ENCODE measurements at places on chromosomes 2 and 18. TPM values are rescaled to one million over a fixed set of nuclear protein-coding genes. Genes with fewer than 3 reads are reported as not detected.

MEP1B gene
- not detected for polyA plus RNA-seq

MYCN gene
- polyA plus RNA-seq: not detected

DNA sequence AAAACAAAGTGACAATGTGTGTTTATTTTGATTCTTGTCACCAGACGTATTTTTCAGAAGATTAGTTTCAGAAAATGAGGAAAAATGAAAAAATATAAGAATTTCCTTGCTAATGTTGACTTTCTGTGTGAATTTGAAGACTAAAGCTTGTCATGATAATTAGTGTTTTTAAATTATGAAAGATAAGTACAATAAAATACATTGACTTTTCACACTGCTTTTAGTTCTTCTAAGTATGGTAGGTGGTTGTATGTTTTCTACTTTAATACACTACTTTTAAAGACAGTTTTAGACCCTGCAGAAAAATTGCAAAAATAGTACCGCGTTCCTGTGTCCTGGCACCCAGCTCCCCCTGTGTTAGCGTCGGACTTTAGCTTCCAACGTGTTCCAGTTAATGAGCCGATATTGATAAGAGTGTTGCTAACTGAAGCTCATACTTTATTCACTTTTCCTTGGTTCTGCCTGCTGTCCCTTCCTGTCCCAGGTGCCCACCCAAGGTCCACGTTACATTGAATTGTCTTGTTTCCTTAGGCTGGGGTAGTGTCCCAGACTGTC is 695 bp downstream of the RBFA start:
- peaks cover 29% of the 10 kb centered on the region for H3K4me1 ChIP-seq
- H3K27ac ChIP-seq: peak overlapping the region; percentile 99
- no peaks in the 10 kb centered on the region for H3K27me3 ChIP-seq
- DNase-seq: no peak
- H3K36me3 ChIP-seq: peaks cover 3% of the 10 kb centered on the region

GRCh38 chr2:149049142-149049541 is 10.6 kb downstream of the LYPD6B start:
- no peaks in the 10 kb centered on the region for H3K4me1 ChIP-seq
- H3K27me3 ChIP-seq: peaks cover 4% of the 10 kb centered on the region
- no peak overlapping the region for H3K27ac ChIP-seq
- H3K36me3 ChIP-seq: peaks cover 33% of the 10 kb centered on the region
- DNase-seq: no peak

DNA sequence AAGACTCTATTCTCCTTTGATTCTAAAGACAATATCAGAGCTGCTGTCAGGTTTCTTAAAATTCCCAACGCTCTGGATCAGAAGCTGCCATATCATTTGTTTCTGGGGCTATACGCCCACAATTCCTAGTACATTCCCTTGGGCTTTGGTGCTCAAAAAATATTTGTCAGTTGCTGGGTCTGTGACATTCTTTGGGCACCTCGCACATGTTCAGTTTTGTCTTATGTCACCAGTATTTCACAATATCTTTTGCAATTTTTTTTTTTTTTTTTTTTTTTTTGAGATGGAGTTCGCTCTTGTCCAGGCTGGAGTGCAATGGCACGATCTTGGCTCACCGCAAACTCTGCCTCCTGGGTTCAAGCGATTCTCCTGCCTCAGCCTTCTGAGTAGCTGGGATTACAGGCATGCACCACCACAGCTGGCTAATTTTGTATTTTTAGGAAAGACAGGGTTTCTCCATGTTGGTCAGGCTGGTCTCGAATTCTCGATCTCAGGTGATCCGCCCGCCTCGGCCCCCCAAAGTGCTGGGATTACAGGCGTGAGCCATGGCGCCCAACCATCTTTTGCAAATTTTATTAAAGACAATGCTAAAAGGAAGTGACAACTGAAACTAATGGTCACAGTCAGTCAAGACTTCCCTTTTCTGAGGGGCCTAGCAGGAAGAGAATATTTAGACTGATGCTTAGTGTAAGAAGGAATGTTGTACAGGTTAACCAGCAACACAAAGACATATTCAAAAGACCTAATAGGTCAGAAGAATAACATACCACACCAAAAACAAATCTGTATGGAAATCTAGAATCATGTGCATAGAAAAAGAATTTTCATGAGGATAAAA is 6.8 kb downstream of the ZNF397 start:
- DNase-seq: no peak
- no peak overlapping the region for H3K27ac ChIP-seq
- H3K4me1 ChIP-seq: peaks cover 17% of the 10 kb centered on the region
- H3K27me3 ChIP-seq: no peaks in the 10 kb centered on the region
- no peak overlapping the region for H3K4me3 ChIP-seq
- peaks cover 45% of the 10 kb centered on the region for H3K36me3 ChIP-seq

- H3K27me3 ChIP-seq: no peaks in the 10 kb centered on the region
- no peak for DNase-seq
- peaks cover 43% of the 10 kb centered on the region for H3K4me1 ChIP-seq
- H3K4me3 ChIP-seq: no peak overlapping the region
- peak overlapping the region; percentile 94 for H3K27ac ChIP-seq
Measured at GRCh38 chr2:239227661-239228371, 173.0 kb downstream of the HDAC4 start.

GRCh38 chr2:58137856-58138255 is 91.2 kb downstream of the VRK2 start:
- H3K27ac ChIP-seq: no peak overlapping the region
- DNase-seq: no peak
- no peaks in the 10 kb centered on the region for H3K4me1 ChIP-seq
- peaks cover 6% of the 10 kb centered on the region for H3K36me3 ChIP-seq

GRCh38 chr2:80303909-80304837 is at the start of gene LRRTM1:
Gene LRRTM1 (minus strand): TSS chr2:80304752. CDS start chr2:80303819, 933 bp downstream.
- H3K27ac ChIP-seq: no peak within 1 kb of the TSS
- H3K36me3 ChIP-seq: no peaks in the 10 kb centered on the region
- no peak for DNase-seq
- H3K4me3 ChIP-seq: no peak within 1 kb of the TSS

DNA sequence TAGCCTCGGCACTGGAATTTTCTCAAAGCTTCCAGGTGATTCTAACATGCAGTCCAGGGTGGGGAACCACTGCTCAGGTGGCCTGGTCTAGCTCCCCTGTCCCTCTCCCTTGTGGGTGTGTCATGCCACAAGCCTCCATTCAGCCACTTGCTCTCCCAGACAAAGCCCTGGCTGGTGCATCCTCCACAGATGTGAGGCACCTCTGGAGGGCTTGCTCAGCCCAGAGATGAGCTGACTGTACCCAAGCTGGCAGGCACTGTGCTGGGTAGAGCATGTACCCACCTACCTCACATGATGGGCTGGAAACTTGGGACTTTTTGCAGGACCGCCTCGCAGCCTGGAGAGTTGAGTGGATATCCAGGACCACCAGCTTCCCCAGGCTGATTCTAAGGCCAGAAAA is 88.1 kb downstream of the ZBTB7C start:
- no peak overlapping the region for H3K4me3 ChIP-seq
- no peaks in the 10 kb centered on the region for H3K36me3 ChIP-seq
- no peak for DNase-seq
- no peak overlapping the region for H3K27ac ChIP-seq
- H3K4me1 ChIP-seq: no peaks in the 10 kb centered on the region

GRCh38 chr18:77065221-77065981 is 67.2 kb downstream of the MBP start:
- H3K4me1 ChIP-seq: peaks cover 100% of the 10 kb centered on the region
- H3K4me3 ChIP-seq: peak overlapping the region; percentile 77
- no peaks in the 10 kb centered on the region for H3K27me3 ChIP-seq
- H3K36me3 ChIP-seq: peaks cover 22% of the 10 kb centered on the region
- no peak for DNase-seq

- DNase-seq: no peak
- no peaks in the 10 kb centered on the region for H3K4me1 ChIP-seq
- no peak overlapping the region for H3K27ac ChIP-seq
- H3K4me3 ChIP-seq: no peak overlapping the region
- H3K36me3 ChIP-seq: no peaks in the 10 kb centered on the region
Measured at GRCh38 chr18:36628435-36629137, 200.2 kb downstream of the TPGS2 start.

DNA sequence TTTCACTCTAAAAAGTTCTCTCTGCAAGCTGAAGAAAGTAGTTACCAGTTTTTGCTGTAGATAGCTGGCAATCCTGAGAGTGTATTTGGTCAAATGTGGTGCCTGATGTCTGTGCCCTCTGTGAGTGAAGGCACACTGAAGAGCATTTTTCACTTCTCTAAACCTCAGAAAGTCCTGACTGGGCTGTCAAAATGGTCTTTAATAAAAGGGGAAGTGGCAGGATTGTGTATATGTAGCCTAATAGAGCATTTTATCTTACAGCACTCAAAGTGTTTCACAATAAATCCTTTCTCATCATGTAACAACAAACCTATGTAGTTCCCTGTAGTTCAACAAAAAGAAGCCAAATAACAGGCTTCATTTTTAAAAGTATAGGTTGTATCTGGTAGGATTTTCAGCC is 1552.3 kb upstream of the SLC39A10 start:
- H3K36me3 ChIP-seq: no peaks in the 10 kb centered on the region
- no peak overlapping the region for H3K27ac ChIP-seq
- no peaks in the 10 kb centered on the region for H3K4me1 ChIP-seq
- no peak for DNase-seq

DNA sequence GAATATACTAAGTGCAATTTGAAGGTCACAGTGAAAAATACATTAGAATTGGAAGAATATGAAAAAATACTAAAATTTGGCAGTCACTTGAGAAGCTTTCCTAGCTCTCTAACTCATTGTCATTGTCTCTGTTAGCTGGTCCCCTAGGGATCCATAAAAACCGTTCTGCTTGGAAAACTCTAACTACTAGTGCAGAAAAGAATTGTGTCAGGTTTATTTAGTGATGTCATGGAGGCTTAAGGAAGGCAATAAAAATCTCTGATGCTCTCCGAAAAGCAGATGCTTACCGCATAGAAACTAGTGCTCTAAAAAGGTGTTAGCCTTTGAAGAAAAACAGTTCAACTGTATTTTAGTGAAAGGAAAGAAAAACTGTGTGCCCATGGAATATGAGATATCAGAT is 150.1 kb upstream of the DLGAP1 start:
- no peak overlapping the region for H3K4me3 ChIP-seq
- no peak overlapping the region for H3K27ac ChIP-seq
- DNase-seq: no peak
- H3K27me3 ChIP-seq: no peaks in the 10 kb centered on the region
- H3K36me3 ChIP-seq: no peaks in the 10 kb centered on the region
- H3K4me1 ChIP-seq: no peaks in the 10 kb centered on the region

GRCh38 chr2:20620271-20620681 is 30.6 kb downstream of the HS1BP3 start:
- no peak for DNase-seq
- H3K4me1 ChIP-seq: peaks cover 6% of the 10 kb centered on the region
- no peak overlapping the region for H3K4me3 ChIP-seq
- no peak overlapping the region for H3K27ac ChIP-seq

DNA sequence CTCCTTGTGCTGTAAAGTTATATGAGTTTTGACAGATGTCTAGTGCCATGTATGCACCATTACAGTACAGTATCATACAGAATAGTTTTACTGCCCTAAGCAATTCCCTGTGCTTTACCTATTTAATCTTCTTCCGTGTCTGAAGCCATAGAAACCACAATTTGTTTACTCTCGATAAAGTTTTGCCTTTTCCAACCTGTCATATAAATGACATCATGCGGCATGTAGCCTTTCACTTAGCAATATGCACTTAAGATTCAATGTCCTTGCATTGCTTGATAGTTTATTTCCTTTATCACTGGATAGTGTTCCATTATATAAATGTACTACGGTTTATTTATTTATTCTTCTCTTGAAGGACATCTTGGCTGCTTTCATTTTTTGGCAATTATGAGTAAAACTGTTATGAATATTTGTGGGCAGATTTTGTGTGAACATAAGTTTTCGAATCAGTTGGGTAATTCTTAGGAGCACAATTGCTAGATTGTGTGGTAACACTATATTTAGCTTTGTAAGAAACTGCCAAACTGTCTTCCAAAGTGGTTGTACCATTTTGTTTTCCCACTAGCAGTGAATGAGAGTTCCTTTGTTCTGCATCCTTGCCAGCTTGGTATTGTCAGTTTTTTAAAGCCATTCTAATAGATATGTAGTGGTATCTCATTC is 136.8 kb upstream of the MAP3K20 start:
- peaks cover 25% of the 10 kb centered on the region for H3K36me3 ChIP-seq
- peaks cover 1% of the 10 kb centered on the region for H3K27me3 ChIP-seq
- no peak overlapping the region for H3K4me3 ChIP-seq
- H3K27ac ChIP-seq: no peak overlapping the region
- no peak for DNase-seq

- DNase-seq: no peak
- peaks cover 11% of the 10 kb centered on the region for H3K27me3 ChIP-seq
- H3K36me3 ChIP-seq: no peaks in the 10 kb centered on the region
- H3K27ac ChIP-seq: no peak overlapping the region
- H3K4me3 ChIP-seq: no peak overlapping the region
- no peaks in the 10 kb centered on the region for H3K4me1 ChIP-seq
Measured at GRCh38 chr2:71880846-71881610, 266.6 kb downstream of the CYP26B1 start.

DNA sequence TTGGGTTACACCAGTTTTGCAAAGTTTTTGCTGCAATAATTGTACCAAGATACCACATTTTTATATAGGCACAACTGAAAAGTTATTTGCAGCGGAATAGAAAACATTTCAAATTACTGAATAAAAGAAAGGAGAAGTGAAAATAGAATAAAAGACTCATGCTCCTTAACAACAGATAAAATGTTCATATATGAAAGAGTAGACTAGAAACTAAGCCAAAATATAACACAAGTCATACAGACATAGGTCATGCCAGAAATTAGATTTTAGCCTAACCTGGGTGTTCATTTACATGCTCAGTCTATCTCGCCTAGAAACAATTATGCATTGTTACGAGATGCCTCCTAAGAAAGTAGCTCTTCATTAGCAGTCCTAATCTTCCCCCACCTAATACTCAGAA is 16.4 kb upstream of the MAP3K20 start:
- no peak overlapping the region for H3K4me3 ChIP-seq
- peaks cover 18% of the 10 kb centered on the region for H3K27me3 ChIP-seq
- no peak for DNase-seq
- no peaks in the 10 kb centered on the region for H3K4me1 ChIP-seq
- no peaks in the 10 kb centered on the region for H3K36me3 ChIP-seq

- H3K36me3 ChIP-seq: peaks cover 74% of the 10 kb centered on the region
- peak overlapping the region; percentile 24 for H3K27ac ChIP-seq
- DNase-seq: no peak
- H3K4me1 ChIP-seq: peaks cover 23% of the 10 kb centered on the region
- no peaks in the 10 kb centered on the region for H3K27me3 ChIP-seq
- no peak overlapping the region for H3K4me3 ChIP-seq
Measured at GRCh38 chr2:10584242-10584753, 105.5 kb downstream of the NOL10 start.

DNA sequence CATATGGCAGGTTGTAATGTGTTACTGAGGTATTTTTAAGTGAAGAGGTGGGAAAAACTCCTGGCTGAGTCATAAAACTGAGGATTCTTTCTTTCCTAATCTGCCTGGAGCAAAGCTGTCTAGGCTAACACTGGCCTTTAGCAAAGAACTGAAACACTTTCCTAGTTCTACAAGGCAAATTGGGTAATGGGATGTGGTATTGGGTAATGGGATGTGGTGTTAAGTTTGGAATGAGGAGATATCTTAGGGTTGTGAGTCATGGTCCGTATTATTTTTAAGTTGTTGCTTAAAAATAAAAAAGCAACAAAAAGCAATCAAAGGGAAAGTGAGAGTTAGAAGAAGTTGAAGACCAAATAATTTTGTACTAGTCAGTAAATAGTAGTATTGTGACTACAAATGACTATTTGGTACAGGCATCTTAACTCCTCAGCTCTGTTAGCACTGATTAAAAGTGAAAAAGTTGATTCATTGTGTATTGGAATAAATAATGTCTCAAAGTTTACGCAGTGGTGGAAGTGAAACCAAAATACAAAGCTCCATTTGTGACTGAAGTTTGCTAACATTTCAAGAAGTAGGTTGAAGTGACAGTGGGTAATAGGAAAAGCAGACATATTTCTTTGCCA is 216.8 kb downstream of the CAMKMT start:
- peak overlapping the region; percentile 23 for H3K4me3 ChIP-seq
- peaks cover 35% of the 10 kb centered on the region for H3K4me1 ChIP-seq
- no peaks in the 10 kb centered on the region for H3K27me3 ChIP-seq
- DNase-seq: no peak
- peak overlapping the region; percentile 36 for H3K27ac ChIP-seq
